ENCODE measurements at places on chromosomes 5 and 9.

DNA sequence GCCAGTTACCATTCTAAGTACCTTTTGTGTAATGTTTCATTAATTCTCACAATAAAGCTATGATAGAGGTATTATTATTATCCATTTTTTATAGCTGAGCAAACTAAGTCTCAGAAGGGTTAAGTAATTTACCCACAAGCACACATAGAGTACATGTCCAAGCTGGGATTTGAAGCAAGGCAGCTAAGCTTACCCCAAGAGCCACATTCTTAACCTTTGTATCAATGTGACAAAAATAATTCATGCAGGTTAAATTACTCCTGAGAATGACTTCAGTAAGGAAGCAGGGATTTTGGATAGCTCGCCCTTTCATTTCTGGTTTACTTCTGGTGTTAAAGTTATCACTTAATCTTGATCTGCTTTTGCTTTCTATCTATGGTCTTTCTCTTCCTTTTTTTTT lies 141.9 kb downstream of the ACTBL2 start:
- DNase-seq, result no peak

DNA sequence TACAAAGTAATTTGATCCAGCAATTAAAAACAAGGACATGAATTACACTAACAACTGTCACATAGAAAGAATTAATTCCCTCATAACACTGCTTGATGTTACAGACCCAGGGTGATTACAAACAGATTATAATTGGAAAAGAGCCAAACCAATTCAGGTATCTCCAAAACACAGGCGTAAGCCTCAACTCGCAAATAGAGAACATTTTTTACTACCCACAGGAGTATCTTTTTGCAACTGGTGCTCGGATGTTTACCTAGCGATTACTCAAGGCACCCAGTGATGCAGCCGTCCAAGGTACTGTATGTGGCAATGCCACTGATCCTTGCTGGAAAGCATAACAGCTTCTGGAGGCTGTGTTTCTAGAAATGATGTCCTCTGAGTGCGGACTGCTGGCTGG lies 386.1 kb upstream of the KIF2A start:
- DNase-seq, result no peak

DNA sequence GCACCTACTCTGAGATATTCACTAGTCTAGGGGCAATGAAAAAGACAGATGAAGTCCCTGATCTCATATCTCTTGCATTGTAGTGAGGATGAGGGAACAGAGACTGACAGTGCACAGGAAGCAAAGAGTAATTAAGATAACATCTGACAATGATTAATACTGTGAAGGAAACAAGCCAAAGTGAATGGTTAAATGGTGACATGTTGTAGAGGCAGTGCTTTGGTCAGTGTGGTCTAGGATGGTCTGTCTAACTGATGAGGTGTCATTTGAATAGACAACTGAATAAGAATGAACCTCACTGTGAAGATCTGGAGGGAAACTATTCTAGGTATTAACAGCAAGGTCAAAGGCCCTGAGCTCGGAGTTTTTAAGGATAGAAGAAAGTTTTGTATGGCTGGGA lies 333.3 kb upstream of the GRIA1 start:
- no peak for DNase-seq

GRCh38 chr9:123571240-123571639 lies 215.2 kb downstream of the CRB2 start:
- no peak for DNase-seq

- DNase-seq, result no peak
Measured at GRCh38 chr9:84310883-84311282, 29.7 kb downstream of the SLC28A3 start.

GRCh38 chr9:6673326-6674025 lies 27.9 kb upstream of the GLDC start:
- DNase-seq, result no peak

DNA sequence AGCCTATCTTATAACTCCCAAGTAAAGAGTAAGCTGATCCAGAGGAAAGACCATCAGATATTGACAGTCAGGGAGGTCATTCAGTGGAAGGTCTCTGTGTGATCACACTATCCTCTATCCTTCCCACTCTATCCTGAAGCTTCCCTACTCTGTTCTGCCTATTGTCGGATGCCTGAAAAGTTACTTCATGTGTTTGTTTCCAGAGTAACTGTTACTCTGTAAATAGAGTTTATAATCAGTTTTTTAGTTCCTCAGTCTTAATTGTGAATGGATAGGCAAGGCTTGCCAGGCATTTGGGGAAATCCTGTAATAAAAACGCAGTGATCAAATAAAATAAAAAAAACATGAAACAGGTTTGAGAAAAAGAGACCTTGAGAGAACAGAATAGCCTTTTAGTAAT lies 79.8 kb downstream of the XRCC4 start:
- DNase-seq, result no peak

DNA sequence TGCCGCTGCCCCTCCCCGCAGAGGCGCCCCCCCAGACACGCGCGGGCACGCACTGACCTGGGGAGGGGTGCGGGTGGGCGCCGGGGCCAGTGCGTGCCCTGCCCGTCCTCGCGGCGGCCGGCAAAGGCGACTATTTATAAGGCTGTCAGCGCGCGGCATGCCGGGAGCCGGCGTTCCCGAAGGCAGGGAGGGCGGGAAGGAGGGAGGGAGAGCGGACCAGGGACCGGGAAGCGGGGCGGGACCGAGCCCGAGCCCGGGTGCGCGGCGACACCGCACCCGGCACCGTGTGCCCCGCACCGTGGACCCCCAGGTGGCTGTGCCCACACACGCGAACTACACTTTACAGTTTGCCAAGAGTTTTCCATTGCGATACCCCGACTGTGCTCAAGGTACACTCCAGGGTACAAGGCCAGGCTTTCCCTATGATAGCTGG lies at the start of gene AK1:
TSS of gene AK1 (minus strand) at position 110 of the 433 bp plus-strand sequence. CDS start 3,058 bp downstream, outside the sequence.
- DNase-seq, result peak; percentile 70

DNA sequence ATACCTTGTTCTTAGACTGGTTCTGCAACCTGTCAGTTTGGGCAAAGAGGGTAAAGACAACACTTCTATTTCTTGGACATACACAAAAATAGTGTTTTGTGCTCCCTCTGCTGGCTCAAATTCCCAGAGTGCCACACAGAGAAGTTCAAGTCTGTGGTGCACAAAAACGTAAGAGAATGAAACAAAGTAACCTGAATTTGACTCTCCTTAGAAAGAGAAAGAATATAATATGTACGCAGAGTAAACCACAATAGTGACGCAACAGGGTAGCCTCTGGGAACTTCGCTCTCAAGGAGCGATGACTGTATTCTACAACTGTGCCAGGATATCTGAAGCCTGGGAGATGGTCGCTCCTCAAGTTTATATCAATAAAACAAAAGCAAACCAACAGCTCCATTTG lies 18.5 kb downstream of the DDX31 start:
- no peak for DNase-seq

DNA sequence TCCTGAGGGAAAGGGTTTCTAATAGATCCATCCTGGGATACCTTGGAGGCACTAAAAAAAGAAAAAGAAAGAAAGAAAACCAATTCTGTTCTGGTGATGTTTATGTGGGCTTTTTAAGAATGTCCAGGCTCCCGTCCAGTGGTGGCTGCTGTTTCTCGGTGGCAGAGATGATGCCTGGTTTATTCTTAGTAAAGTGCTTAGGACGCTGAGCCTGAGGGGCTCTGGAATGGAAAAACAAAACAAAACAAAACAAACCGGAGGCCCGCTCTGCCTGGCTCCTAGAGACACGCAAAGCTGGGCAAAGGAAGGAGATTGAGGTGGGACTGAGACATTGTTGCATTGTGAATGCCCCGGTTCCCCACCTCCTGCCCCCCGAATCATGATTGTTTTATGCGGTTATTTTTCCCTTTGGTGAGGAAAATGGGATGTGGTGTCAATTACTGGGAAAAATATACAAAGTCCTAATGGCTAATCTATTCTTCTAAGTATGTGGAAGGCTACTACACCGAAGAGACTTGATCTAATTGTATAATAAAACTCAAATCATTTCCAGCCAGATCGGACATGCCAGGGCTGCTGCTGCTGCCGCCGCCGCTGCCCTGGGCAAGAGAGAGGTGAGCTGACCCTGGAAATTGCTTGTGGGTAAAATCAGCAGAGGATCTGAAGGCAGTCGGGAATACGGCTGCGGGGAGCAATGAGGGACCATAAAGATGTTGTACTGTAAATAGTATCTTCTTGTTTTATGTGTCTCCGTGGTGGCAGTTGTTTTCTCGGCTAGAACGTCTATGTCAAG lies 644.9 kb downstream of the CCDC171 start:
- DNase-seq, result no peak

DNA sequence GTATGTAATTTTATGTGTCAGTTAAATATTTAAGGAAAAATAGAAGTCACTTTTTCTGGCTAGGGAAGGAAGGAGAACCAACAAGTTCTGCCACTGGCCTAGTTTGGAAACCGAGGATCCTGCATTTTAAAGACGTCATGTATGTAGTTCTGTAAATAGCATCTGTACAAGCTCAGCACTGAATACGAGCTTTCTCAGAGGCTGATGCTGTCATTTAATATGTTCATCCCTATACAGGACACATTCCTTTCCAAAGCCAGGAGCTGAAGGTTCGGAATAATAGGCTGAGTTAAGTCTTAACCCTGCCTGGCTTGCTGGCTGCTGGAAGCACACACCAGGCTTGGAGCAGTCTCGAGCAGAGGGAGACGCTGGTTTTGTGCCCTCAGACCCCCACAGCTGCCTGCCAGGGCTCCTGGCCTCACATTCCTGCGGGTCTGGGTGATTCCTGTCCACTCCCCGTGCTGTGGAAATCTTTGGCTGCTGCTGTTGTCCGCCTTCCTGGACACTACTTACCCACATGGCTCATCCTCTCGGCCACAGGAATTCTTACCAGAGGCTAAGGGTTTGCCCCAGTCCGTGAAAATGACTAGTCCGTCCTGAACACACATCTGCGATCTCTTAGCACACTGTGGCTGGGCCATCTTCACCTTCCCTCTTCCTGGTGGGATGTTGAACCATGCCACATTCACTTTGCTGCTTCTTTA lies 36.6 kb downstream of the SLC46A2 start:
- no peak for DNase-seq

- no peak for DNase-seq
Measured at GRCh38 chr5:128927644-128928043, 37.6 kb upstream of the SLC27A6 start.

GRCh38 chr5:55679556-55679955 lies 32.6 kb downstream of the SLC38A9 start:
- DNase-seq, result no peak

GRCh38 chr5:1299511-1299850 lies 4.6 kb upstream of the TERT start:
- no peak for DNase-seq

GRCh38 chr5:143842920-143843319 lies 31.0 kb downstream of the HMHB1 start:
- DNase-seq, result no peak

GRCh38 chr9:21415493-21416267 lies 6.8 kb downstream of the IFNA8 start:
- DNase-seq, result no peak

DNA sequence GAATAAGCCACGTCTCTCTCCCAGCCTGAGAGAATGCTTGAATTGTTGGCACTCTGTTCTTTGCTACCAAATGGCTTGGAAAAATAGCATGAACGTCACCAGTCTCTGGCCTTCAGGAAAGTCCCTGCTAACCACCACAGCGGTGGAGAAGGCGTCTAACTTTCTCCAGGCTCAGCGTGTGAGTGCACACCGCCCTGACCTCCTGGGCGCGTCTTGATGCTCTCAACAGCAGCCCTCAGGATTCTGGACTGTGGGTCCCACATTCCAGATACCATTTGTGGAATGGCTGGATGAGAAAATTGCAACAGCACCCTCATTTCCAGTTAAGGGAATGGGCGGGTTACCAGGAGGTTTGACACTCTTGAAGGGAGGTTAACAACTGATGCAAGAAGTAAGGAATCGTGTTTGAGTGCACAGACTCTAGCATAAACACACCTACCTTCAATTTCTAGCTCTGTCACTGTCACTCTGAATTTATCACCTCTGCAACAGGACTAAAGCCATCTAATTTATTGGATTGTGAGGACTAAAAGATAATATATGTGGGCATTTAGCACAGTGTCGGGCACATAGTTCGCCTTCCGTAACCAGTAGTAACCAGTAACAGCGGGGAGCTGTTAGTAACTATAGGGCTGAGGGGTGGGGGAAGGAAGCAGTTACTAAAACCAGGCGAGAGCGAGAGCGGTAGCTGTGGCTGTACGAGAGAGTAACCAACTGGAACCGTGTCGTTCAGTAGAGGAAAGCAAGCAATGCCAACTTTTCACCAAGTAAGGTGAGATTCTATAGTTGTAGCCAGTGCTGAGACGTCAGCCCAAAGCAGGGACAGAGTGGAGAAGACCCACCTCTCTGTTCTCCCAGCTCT lies 807 bp upstream of the PLGRKT start:
- no peak for DNase-seq

DNA sequence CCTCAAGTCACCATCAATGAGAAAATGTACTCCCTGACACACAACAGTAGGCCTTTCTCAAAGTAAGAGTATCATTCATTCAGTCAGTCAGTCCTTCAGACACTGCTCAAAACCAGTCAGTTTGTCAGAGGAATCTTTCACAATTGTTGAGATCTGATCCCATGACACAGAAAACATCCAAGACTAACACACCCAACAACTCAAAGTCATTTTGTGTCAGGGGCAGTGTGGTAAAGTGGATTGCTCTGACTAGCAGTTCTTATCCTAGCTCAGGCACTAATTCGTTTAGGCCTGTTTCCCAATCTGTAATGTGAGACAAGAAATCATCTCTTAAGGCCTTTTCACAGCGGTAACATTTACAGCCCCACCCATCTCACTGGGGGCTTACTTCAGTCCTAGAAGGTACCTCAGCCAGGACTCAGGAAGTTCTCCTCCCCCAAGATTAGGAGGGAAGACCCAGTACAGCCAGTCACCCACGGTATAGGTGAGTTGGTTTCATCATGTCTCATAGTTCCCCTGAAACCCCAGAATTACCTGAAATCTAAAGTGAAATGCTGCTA lies 31.9 kb downstream of the SH3TC2 start:
- DNase-seq, result no peak

- no peak for DNase-seq
Measured at GRCh38 chr5:118789366-118789765, 199.0 kb downstream of the DTWD2 start.

All from right kidney (tissue), 9 donors.